GDM1 (cell line): ENCODE measurements at places on chromosomes 1 and 21.

DNA sequence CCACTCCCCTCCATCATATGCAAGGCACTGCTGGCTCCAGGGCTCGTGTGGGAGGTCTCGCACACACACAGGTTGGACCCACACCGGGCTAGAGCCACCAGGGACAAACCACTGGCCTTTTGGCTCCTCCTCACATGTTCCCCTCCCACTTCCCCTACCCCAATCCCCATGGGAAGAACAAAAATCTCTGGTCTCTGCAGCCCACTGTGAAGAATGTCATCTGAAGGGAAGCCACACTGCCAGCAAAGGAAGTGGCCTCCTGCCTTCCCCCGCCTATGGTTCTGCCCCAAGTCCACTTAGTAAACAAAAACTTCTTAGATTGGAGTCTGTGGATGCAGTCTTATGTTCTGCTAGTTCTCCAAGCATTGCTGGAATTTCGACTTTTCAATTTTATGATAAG, 24.2 kb downstream of the OLFML3 start:
- no peak for DNase-seq

- no peak for DNase-seq
These were observed 81.6 kb upstream of the AK4 start for GRCh38 chr1:65066419-65066765.

GRCh38 chr1:113322439-113322838, 67.9 kb upstream of the MAGI3 start:
- DNase-seq, result no peak

DNA sequence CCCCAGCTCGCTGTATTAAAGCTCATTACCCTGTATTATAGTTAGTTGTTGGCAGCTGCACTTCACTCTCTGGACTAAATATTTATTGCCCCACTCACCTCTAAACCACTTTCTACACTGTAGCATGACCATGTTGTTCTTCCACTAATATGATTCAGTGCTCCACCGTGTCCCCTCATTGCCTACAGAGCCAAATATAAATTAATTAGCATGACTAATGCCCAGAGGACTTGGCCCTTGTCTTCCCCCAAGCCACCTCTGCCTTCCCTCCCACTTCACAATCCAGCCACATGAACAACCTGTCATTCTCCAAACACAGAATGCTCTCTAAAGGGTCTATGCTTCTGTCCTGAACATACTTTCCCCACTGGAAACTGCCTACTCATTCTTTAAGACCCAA, 276.5 kb downstream of the PLPP3 start:
- no peak for DNase-seq

- no peak for DNase-seq
These were observed 65.7 kb upstream of the SYT6 start for GRCh38 chr1:114219172-114219868.

DNA sequence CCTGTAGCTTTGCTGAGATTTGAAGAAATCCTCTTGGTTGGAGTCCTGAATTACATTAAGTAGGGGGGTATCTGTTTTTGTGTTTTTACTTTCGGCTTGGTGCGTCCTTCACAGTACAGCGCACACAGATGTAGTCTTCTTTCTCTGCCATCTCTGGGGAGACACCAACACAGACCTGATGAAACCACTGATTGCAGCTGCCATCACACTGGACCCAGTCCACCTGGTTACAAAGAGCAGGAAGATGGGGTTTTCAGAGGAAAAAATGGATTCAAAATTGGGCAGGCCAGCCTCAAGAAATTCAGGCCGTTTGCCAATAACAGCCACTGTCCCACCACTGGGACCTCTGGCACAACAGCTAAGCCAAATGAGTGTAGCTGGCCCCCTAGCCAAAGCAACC, 18.7 kb upstream of the SYT2 start:
- DNase-seq, result no peak

- no peak for DNase-seq
These were observed 89.6 kb downstream of the AK5 start for GRCh38 chr1:77371396-77371795.

DNA sequence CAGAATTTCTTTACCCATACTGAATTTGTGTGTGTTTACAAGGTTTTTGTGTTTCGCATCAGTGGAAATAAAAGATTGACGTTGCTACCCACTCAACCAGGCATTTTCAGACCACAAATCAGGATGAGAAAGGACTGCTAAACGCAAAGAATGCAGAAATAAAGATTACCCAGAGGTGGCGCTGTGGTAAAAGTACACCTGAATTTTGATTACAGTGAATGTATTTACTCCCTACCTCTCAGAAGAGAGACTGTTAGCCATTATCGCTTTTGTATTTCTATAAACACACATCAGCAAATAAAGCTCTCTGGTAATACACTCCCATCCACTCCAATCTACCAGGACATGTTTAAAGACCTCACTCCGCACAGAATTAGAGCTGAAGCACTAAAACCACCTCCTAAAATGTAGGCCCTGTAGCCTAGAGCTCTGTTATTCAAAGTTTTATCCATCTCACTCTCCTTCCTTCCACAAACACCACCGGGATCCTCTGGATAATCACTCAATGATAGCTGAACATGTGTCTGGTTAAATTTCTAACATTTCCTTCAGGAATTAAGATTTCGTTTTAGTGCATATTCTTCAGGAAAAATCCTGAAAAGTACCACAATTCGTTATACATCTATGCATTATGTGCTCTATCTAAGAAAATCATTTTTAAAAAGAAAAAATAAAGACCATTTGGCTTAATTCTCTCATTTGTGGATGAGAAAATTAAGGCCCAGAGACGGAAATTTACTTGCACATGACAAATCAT, 2.5 kb upstream of the LMO4 start:
- DNase-seq, result no peak
